ENCODE measurements at places on chromosomes 11 and 22.

DNA sequence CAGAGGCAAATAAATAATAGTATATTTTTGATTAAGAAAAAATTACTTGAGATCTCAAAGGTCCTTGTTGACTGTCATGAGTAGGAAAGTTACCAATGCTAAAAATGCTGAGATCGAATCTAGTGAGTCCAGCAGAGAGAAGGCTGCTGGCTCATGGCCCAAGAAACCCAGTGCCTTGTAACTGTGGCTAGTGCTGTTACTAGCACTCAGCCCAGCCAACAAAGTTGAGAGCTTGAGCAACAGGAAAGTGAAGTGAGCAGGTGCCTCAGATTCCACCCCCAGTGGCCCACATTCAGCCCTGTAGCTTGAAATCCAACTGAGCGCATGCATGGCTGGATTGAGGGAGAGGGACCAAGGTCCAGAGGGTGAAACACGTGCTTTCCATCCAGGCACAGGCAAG is 398.2 kb downstream of the SHANK2 start:
- DNase-seq, result no peak

GRCh38 chr11:121221496-121222200 is 70.9 kb upstream of the SC5D start:
- DNase-seq, result no peak

GRCh38 chr11:15119826-15120225 is 5.1 kb downstream of the INSC start:
- no peak for DNase-seq

DNA sequence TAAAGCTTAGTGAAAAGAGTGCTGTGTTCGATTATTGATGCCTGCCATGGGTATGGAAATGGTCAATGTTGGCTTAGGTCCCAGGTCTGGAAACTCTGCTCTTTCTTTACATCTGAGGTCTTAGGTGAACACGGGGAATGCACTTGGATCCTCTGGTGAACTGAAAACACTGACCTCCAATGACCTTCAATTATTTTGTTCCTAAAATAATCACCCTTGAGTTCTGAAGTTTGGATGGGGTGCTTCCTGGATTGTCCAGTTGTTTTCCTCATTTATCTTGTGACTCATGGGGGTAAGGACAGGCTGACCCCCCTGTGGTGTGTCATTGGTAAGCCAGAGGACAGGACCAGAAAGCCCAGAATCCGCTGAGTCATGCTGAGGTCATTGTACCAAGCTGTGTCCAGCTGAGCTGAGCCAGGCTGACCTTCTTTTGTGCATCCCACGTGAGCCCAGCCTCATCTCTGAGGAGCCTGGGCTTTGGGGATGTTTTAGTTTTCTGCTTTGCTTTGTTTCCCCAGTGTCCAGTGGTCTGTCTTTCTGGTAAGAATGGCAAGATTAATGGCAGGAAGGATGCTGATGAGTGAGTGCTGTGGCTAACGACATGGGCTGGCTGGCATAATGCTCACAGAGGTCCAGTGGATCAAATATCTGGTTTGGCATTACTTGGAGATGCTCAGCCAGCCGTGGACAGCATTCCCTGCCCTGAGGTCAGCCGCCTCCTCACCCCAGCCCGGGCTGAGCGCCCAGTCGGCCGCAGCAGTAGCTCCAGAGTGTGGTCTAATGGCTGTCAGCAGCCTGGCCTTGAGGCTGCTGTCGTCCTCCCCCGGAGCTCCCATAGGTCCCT is 35.6 kb downstream of the AMPD3 start:
- DNase-seq, result peak; percentile 94

- DNase-seq, result no peak
These were observed 507.4 kb downstream of the METTL15 start for GRCh38 chr11:28615542-28615941.

DNA sequence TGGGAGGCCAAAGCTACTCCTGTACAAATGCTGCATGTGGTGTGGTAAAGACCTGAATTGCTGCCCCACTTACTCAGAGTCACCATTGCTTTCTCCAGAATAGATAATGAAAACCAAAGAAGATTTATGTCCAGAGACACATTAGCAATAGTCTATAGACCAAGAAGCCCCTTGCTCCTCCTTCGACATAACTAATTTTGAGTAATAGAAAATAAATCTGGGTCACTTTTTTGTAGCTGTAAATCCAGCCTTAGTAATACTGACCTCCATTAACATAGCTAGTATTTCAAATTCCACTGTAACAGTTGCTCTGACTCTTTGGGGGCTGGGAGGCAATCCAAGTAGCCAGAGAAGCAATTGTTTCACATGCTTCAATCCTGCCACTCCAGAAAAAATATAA is 145.9 kb downstream of the MAML2 start:
- no peak for DNase-seq

- DNase-seq, result no peak
These were observed 35.4 kb upstream of the BRSK2 start for GRCh38 chr11:1354125-1354938.

Measured in suppressor macrophage treated with lipopolysaccharide for 1 hour (primary cell).